ENCODE measurements at places on chromosomes 5 and 9. TPM values are rescaled to one million over a fixed set of nuclear protein-coding genes. Genes with fewer than 3 reads are reported as not detected.

Gene EDIL3
- 8.6 TPM for total RNA-seq

Gene IFNA2
- not detected for total RNA-seq

Gene FOXI1
- not detected for total RNA-seq

DNA sequence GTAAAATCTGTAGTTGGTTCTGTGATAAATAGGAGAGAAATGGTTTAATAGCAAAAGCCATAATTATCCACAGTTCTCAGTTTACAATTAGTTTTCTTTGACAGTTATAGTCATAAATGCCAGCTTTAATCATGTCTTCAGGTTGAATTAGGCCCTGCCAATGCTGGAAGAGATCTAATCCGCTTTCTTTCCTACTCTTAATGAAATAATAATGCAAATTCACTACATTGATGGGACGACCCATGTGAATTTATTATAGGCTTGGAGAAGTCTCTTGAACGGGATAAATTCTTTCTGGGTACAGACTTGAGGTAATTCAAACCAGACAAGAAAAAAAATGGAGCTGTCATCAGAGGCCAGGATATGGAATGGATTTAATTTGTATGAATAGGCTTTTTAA lies 950.4 kb downstream of the EFNA5 start:
- DNase-seq, result no peak

DNA sequence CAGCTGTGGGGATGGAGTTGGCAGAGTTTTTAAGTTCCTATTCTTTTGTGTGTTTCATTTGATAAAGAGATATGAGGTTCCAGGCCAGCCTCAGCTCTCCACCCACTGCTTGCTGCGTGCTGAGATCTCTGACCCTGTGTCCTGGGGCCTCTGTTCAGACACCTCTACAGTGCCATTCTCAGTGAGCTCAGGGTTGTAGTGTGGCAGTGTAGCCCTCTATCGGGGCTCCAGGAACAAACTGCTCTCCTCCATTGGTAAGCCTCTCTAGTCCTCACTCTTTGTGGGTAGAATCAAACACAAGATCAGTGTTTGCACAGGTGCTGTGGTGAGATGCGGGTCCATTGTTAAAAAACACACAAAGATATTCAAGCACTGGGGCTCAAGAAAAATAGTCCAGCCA lies 386.6 kb upstream of the RPS23 start:
- no peak for DNase-seq

- DNase-seq, result no peak
Measured at GRCh38 chr9:68629042-68629441, 76.0 kb upstream of the PIP5K1B start.

DNA sequence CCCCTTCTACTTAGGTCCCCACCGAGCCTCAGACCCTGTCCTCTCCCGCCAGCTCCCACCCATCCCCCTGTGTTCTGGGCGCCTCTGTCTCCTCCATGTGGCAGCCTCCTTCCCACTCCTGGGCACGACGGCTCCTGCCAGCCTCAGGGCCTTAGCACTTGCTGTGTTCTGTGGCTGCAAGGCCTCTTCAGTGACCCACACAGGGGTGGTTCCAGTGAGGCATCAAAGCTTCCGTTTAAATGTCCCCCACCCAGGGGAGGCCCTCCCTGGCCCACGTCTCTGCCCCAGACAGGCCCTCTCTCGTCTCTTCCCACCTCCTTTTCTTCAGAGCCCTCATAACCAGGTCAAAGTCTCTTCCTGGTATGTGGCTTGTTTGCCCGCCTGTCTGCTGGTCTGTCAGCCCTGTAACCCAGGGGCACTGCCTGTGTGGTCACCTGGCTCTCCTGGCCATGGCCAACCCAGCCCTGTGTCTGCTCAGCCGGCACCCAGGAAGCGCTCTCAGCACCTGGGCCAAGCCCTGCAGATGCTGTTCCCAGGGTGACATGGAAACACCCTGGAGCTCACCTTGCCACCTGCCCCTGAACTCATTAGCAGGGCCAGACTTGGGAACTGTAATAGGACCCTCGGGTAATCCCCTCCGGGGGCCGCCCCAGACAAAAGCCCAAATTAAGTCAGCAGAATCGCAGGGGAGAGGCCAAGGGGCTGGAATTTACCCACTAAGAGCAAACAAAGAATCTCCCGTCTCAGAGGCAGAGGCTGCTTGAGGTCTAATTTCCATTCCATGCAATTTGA lies 33.7 kb downstream of the LHX3 start:
- DNase-seq, result no peak

GRCh38 chr9:118992813-118993794 lies 376.1 kb downstream of the BRINP1 start:
- DNase-seq, result no peak

DNA sequence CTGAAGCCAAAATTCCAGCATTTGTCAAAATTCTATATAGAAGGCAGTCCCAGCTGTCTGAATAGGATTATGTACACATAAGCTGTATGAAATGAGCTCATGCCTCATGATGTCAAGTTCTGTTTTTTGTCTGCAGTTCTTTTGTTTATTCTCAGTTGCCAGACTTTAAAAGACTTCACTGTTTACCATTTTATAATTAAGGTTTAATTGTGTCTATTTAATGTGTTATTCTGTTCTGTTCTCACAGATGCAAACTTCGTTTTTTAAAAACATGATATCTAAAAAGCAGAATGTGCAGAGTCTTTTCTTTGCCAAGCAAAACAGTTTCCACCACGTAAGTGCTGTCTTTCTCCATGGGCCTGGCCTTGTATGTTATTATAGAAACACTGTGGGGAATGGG lies 31.1 kb downstream of the ERAP1 start:
- no peak for DNase-seq

DNA sequence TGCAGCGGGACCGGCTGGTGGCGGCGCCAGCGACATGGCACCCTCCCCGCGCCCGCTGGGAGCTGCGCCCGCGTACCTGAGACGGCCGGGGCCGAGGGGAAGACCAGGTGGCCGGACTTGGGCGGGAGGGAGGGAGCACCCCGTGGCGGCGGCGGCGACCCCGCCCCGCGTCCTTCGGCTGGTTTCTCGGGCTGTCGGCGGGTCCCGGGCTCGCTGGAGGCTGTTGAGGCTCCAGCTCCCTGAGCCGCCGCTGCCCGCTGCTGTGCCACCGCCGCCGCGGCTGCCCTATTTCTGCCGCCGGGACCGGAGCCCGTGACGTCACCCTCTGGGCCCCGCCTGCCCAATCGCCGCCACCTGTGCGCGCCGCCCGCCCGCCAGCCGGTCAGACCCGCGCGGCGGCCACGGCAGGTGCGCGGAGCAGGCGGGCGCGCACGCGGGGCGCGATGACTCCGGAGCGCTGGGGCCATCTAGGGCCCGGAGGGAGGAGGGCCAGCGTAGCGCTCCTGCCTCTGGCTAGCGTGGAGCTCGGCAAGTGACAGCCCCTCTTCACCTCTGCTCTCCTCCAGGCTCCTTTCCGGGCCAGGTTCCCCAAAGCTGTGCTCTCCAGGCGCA lies at the start of gene FSTL4:
TSS of gene FSTL4 (minus strand) at position 293 of the 612 bp plus-strand sequence.
- DNase-seq, result no peak

DNA sequence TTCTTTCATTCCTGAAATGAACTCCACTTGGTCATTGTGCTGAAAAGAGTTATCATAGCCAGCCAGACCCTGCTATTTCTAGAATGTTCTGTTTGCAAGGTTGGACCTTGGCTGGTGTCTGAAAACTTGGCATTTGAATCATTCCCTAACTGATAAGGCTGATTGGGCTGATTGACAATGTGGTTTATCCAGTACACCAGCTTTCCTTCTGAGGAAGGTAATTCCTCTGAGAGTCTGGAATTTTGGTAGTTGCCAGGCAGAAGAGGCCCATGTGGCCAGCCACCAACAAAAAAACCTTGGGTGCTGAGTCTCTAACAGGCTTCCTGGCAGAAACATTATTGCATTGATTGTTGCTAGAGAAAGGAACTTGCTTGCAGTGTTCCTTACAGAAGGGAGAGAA lies 15.3 kb downstream of the SEC61B start:
- no peak for DNase-seq

GRCh38 chr9:83744206-83744605 lies 36.4 kb upstream of the UBQLN1 start:
- DNase-seq, result no peak

- no peak for DNase-seq
Measured at GRCh38 chr5:14715481-14715880, 51.0 kb downstream of the OTULIN start.

DNA sequence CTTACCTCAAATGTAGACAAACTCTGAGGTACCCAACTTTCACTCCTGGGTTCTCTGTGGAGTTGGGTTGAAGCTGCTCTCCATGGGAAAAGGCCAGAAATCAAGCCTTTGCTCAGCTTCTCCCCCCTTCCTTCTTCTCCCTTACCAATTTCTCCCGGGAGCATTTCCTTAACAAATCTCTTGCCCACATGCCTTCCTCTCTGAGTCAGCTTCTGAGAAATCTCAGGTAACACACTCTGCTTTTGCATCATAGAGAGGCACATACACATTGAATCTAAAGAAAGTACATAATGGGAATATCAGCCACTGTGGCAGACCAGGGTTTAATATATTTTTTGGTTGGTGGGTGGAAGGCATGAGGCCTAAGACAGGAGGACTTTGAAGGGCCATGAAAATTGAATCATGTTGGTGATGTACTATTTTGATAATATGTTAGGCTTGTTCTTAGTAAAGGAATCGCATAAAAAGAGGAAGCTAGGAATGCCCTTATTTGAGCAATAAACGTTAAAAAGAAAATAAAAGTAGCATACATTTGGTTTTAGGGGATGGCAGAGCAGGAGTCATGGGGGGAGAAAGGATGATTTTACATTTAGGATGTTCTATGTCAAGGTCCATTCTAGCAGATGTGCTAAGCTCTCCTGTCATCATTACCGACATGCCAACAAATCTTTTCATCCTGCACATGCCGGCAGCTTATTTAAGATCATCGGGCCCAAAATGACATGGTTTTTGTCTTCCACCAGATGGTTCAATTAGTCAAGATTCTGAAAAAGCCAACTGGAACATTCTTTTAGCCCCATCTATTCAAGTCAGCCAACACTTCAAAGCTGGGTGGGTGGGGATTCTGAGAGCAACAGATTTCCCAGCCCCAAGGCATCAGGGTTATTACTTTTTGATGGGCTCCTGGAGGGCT lies 199.5 kb upstream of the CLINT1 start:
- DNase-seq, result no peak

GRCh38 chr9:106596984-106597383 lies 266.0 kb upstream of the ZNF462 start:
- DNase-seq, result no peak

DNA sequence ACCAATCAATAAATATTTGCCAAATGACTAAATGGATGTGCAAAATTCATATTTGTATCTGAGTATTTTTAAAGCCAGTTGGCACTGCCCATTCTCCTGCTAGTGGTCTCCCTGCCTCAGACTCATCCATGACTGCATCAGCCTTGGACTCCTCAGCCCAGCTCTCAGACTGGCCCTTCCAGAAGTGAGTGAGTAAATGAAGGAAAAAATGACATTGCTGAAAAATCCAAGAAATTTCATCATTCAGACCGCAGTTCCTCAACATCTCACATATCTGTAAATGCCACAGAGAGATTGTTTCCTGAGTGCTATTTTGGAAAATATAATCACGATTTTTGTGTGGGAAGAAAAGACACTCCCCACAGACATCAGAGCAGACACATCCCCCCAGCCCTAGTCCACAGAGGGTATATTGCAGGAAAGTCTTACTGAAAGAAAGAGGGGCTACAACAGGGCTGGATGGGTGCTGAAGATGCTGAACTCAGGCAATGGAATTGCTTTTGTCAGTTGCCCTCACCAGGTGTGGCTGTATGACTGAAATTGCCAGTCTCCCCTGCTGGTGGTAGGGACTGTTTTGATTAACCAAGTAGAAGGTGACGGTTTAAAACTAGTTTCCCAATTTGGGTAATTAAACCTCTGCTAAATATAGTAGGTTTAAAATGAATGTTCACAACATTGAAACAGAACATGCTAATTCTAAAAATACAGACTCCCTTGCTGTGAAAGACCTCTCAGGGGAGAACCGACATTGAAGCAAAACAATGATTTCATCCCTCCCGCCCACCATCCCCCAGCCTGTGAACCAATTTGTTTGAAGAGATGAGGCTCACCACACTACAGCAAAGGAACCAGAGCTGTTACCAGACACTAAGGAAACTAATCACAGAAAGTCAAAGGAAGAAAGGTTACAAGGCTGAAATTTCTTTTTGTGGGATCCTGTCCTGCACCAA lies 158.8 kb downstream of the DEPDC1B start:
- DNase-seq, result no peak

- DNase-seq, result no peak
Measured at GRCh38 chr5:175542232-175542965, 64.0 kb downstream of the SFXN1 start.

- no peak for DNase-seq
Measured at GRCh38 chr9:110846215-110846614, 177.6 kb downstream of the MUSK start.

DNA sequence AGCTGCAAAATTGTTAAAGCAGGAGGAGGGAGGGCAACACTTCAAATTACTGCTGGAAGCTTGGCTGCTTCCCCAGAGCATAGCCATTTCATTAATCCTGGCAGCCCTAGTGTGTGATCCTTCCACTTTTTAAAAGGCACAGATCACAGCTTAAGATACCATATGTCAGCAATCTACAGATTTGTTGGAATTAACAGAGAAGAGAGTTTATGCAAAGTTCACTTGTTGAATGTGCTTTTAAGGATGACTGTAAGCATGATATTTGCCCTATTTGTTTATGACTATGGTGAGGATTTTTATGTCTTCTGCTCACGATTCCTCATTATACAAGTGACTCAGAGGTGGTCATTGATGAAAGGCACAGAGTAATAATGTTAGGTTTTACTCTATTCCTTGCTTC lies 156.0 kb upstream of the CDKN2B start:
- DNase-seq, result no peak

DNA sequence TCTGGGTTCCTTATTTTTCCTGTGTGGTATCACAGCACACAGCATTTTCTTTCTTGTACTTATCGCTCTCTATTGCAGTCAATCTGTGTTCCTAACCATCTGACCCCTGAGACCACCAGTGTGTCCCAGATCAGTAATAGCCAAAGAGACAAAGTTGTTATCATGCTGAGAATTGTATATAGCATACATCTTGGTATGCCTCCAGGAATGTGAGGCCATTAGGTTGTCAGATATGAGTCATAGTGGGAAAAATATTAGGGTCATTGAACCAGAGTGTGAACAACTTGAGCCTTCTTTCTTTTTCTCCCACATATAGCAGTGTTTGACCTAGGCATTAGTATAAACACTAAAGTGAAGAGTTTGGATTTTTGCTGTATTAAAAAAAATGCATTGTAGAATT lies 106.3 kb downstream of the NDUFAF2 start:
- peak; percentile 33 for DNase-seq

DNA sequence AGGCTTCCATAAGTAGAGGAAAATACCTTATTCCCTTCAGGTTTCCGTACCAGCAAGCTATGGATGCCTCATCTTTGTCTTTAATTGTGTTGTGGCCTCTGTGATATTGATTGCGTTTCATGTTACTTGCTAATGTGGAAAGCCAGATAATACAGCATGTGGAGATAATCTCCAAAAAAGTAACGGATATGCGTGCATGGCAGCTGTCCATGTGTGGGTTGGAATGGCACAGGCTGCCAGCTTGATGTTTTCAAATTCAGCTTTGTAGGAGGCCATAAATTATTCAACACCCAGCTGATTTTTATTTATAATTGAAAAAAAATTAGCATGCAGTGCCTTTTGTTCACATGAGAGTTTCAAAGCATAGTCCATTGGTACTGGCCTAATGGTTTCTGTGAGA lies 144.9 kb downstream of the GIN1 start:
- no peak for DNase-seq

Data from pulmonary artery endothelial cell (primary cell).